NCI-H1694 treated with DMSO at 0.1 percent for 48 hours (cell line): ENCODE measurements at places on chromosomes 7 and 10.

DNA sequence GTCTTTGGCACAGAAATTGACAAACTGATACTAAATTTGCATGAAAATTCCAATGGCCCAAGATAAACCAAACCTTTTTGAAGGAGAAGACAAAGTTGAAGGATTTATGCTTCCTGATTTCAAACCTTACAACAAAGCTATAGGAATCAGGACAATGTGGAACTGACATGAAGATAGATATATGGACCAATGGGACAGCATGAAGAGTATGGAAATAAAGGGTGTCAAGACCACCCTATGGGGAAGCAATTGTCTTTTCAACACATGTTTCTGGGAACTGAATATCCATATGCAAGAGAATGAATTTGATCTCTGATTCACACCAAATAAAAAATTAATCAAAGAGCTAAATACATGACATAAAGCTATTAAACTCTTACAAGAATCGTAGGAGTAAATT is 77.2 kb upstream of the ADARB2 start:
- no peak for DNase-seq

DNA sequence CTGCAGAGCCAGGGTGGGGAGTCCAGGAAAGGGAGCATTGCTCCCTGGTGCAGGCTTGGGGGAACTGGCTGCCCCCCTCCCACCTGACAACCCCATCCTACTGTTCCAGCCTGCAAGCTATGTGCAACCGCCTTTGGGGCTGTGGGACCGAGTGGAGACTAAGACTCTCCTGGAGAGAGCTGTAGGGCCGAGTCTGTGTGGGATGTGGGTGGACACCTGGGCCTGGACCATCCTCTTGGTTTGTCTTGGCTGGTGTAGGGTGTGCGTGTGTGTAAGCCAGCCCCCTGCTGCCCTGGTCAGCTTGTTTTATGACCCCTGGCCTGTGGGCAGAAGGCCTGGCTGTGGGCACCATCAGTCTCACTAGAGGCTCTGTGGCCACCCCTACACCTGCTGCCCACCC is 1.6 kb upstream of the RAMP3 start:
- DNase-seq = no peak

GRCh38 chr10:113309791-113310190 is 243.1 kb upstream of the HABP2 start:
- no peak for DNase-seq

- DNase-seq = no peak
Observed at GRCh38 chr10:131129544-131129943, 182.0 kb downstream of the TCERG1L start.

GRCh38 chr7:72159911-72160310 is 252.2 kb downstream of the CALN1 start:
- no peak for DNase-seq

DNA sequence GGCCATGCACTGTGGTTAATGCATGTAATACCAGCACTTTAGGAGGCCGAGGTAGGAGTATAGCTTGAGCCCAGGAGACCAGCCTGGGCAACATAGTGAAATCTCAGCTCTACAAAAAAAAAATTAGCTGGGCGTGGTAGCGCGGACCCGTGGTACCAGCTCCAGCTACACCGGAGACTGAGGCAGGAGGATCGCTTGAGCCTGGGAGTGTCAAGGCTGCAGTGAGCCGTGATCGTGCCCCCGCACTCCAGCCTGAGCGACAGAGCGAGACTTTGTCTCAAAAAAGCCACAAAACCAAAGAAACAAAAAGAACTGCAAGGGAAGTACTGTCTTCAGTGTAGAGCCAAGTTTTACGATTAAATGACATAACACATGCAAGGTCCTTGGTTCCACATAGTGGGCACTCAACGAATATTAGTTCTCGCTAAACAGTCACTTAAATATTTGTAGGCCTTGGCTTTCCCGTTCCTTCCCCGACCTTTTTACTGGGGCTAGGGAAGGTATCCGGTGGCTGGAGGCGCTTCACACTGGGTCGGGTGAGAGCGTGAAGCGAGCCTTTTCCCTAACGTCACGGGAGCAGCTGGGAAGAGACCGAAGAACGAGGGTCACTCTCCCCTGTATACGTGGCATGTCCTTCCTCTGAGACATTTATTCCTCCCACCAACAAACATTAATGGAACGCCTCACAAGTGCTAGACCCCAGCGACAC is 993 bp upstream of the SND1 start:
- peak; percentile 44 for DNase-seq

DNA sequence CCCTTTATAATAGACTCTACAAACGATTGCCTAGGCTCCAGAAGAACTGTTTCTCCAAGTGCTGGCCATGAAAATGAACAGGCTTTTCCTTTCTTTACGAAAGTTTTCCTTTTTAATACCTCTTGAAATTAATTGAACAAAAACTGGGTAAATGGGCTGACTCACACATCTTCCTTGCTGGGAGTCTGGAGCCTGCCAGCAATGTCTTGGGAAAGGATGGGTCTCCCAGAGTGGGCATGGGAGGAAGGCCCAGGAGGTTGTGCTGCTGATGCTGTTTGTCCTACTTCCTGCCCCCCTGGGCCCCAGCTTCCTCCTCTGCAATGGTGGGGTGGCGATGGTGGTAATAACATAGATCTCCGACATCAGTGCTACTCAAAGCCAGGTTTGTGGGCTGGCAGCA is 174.1 kb downstream of the RPS24 start:
- no peak for DNase-seq

GRCh38 chr7:104723001-104723400 is 291.0 kb upstream of the KMT2E start:
- DNase-seq = no peak

DNA sequence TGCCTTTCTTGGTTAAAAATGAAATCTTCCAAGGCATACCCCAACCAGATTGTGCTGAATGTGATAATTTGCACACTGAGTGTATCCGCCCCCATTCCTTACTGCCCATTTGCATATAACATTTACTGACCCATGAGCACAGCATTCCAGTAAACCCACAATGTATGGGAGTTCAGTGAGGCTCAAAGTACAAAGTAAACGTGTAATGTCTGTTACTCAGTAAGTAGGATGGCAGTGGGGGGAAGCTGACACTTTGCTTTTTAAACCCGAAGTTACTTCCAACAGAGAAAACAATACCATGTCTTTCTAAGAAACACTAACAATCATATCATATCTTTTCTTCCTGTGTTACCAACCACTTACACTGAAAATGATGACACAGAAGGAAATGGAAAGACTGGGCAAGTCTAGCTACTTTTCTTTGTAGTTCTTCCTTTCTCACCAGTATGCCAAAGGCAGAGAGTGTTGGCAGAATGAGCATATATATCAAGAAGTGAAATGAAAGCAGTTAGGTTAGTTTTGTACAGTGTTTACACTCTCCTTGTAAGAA is 27.1 kb upstream of the SOSTDC1 start:
- no peak for DNase-seq

DNA sequence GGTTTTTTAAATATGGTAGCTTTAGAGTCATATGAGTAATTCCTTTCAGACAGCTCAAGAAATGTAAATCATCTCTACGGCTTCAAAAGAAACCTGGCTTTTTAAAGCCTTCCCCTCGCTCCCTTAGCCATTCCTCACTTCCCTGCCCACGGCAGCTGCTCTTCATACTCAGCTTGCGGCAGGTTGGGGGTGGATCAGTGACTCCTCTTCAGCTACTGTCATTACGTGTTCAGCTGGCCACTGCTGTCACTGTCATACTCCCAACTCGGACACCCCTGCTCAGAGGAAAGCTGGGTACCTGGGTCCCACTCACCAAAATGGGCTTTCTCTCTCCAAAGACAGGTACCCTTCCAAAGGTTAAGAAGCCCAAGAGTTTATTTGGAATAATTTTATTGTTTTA is 6.6 kb downstream of the YWHAG start:
- DNase-seq = no peak

DNA sequence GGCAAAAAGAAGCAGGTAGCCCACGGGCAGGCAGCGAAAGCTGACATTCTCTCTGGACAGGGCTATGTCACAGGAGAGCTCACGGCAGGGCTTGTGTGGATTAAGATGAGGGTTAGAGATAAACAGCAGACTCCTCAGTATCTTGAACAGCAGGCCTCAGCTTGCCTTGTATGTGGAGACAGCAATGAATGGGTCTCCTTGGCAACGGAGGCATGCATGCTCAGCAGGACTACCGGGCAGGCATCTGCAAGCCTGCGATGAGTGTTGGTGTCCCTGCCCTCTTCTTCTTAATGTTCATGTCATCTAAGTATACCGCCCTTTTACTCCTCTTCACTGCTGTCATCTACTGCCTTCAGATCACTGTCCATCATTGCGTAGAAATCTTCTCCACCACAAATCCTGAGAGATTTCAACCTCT is 81.9 kb upstream of the C1GALT1 start:
- DNase-seq = no peak

DNA sequence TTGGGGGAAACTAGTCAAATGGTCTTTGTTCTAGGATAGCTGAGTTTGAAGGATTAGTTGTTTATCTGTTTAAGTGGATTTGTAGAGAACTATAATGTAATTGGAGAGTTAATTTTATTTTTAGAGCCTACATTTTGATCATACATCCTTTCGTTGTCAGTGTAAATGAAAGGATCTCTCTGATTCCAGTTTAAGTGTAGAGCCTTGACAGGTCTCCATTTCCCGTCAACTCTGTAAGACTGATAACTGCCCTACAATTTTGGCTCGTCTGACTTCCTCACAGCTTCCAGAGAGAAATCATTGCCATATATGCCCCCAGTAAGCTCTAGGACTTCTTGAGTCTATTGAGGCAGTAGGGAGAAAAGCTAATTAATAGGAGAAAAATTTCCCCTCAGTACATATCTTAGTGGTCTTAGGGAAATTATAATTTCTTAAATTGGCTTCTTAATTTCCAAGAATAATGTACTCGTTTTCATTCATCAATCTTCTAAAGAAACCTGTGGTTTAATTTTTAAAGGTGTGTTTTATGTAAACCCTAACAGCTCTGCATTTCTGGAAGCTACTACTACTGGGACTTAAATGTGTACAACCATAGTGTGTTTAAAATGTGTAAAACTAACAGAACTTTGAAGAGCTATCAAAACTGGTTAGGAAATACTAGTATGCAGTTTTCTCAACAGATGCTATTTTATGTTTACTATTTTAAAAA is 3.8 kb downstream of the KMT2E start:
- no peak for DNase-seq

- DNase-seq = no peak
Observed at GRCh38 chr10:79559726-79560125, 481 bp downstream of the SFTPA2 start.

DNA sequence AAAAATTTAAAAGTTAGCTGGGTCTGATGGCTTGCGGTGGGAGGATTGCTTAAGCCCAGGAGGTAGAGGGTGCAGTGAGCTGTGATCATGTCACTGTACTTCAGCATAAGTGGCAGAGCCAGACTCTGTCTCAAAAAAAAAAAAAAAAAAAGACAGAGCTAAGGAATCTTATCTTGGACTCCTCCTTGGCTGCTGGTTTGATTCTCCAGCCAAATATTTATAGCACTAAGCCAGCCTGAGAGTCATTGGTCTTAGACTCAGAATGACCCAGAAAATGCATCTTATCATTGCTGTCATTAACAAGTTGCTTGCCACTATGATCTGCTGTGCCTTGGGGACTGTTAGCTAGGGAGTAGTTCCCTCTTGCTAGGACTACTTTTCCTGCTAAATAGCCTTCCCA is 164.7 kb downstream of the GNAT3 start:
- DNase-seq = no peak

DNA sequence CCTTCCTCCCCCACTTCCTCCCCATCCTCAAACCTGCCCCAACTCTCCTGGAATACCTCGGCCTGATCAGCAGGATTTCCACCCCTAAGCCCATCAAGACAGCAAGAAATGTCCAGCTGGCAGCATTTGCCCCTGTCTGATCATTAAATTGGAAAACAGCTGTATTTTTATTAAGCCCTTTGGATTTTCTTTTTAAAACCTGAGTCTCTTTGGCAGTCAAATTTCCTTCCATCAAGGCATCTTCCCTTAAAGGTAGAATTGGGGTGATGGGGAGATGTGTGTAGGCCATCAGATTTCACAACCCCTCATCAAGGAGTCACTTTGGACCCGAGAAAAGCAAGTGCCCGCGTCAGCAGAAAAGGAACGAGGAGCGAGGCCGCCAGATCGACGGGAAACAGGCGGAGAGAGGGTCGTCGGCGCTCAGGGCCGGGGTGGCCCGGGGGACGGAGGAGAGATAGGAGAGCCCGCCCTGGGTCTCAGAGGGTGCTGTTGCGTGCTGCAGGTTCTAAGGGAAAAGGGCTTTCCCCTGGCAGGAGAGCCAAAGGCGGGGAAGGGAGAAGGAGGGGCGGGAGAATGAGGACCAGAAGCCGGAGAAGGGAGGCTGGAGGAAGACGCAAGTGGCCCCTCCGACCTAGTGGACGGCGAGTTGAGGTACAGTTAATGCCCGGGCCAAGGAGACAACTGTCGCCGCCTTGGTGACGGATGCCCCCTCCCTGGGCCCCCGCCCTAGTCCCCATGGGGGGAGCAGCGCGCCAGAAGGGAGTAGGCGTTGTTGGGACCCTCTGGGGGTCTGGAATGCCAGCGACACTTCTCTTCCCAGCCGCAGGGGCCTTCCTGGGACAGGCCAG is 11.5 kb upstream of the GATA3 start:
- no peak for DNase-seq

- DNase-seq = no peak
Observed at GRCh38 chr10:127990846-127991542, 84.1 kb downstream of the PTPRE start.

- no peak for DNase-seq
Observed at GRCh38 chr7:20365486-20365885, 34.8 kb downstream of the ITGB8 start.

DNA sequence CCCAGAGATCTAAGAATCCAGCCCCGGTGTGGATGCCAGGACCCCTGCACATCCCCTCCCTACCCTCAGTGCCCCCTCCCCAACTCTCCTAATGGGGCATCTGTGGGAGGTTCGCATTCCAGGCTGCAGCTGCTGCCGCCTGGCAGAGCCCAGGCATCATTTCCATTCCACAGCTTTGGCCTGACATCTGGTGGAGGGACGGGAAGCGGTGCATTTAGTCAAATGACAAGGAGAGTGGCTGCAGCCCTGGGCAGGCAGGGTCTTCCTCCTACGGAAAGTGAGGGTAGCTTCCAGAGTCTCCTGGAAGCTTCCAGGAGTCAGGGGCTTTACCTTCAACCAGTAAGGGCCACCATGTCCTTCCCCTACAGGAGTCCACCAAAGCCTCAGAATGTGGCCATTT is 30.8 kb downstream of the PRLHR start:
- DNase-seq = peak; percentile 10

DNA sequence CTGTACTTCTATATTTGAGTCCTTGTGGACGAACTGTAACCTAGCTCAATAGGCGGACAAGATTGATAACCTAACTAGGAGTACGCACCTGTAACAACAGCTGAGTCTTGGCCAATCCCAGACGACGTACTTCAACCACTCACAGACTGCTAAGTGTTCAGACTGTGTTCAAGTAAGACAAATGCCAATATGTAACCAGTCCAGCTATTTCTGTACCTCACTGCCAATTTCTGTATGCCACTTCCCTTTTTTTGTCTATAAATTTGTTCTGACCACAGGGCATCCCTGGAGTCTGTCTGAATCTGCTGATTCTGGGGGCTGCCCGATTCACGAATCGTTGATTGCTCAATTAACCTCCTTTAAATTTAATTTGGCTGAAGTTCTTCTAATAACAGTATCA is 32.2 kb downstream of the HACD1 start:
- no peak for DNase-seq

GRCh38 chr10:17113889-17114540 is 15.6 kb downstream of the CUBN start:
- DNase-seq = no peak

- no peak for DNase-seq
Observed at GRCh38 chr7:134787720-134788119, 8.3 kb downstream of the CALD1 start.

- DNase-seq = no peak
Observed at GRCh38 chr10:129710510-129710847, 243.4 kb downstream of the MGMT start.

- no peak for DNase-seq
Observed at GRCh38 chr10:17240096-17240495, 12.1 kb downstream of the VIM start.

- DNase-seq = no peak
Observed at GRCh38 chr7:156578978-156579430, 61.6 kb upstream of the RNF32 start.
